Testis (tissue), 5 donors: ENCODE measurements at places on chromosomes 3 and 15. TPM values are rescaled to one million over a fixed set of nuclear protein-coding genes. Genes with fewer than 3 reads are reported as not detected.

GCNT3 gene
- 15.4 TPM for polyA plus RNA-seq

IGSF11 gene
- 99.1 TPM for polyA plus RNA-seq

TRPM7 gene
- polyA plus RNA-seq, result 18.1 TPM

TRAT1 gene
- 0.84 TPM for polyA plus RNA-seq

TRPM1 gene
- polyA plus RNA-seq, result 4.4 TPM

AHSG gene
- polyA plus RNA-seq, result 1.5 TPM

SCN5A gene
- 0.73 TPM for polyA plus RNA-seq

PDCD6IP gene
- 160 TPM for polyA plus RNA-seq

CPLX3 gene
- polyA plus RNA-seq, result 3.6 TPM

EIF1B gene
- polyA plus RNA-seq, result 165 TPM

GOLGA6A gene
- polyA plus RNA-seq, result 24.6 TPM

CORO2B gene
- polyA plus RNA-seq, result 4.3 TPM

KNG1 gene
- polyA plus RNA-seq, result 0.34 TPM

PLCH1 gene
- polyA plus RNA-seq, result 32.1 TPM

GOLGA6L10 gene
- 12.8 TPM for polyA plus RNA-seq

DIPK2A gene
- 12.4 TPM for polyA plus RNA-seq

MUC20 gene
- polyA plus RNA-seq, result 10.3 TPM

RTP1 gene
- polyA plus RNA-seq, result 0.59 TPM

NAA80 gene
- 72.4 TPM for polyA plus RNA-seq

SYNPR gene
- not detected for polyA plus RNA-seq

REC114 gene
- 102 TPM for polyA plus RNA-seq

CEP97 gene
- polyA plus RNA-seq, result 19.3 TPM

SLC15A2 gene
- polyA plus RNA-seq, result 11.8 TPM

ARHGEF26 gene
- 14.7 TPM for polyA plus RNA-seq

GOLGA8T gene
- 10.6 TPM for polyA plus RNA-seq

GPR160 gene
- polyA plus RNA-seq, result 10.4 TPM

C2CD4A gene
- 0.08 TPM for polyA plus RNA-seq

ACSBG1 gene
- polyA plus RNA-seq, result 12.2 TPM

UBE2E2 gene
- 45.5 TPM for polyA plus RNA-seq

AP4E1 gene
- 8.1 TPM for polyA plus RNA-seq

IGF2BP2 gene
- 18.9 TPM for polyA plus RNA-seq

ZNF860 gene
- 1.5 TPM for polyA plus RNA-seq

CISH gene
- 5.8 TPM for polyA plus RNA-seq

CLCN2 gene
- 46.7 TPM for polyA plus RNA-seq

ZKSCAN7 gene
- 11.5 TPM for polyA plus RNA-seq

P2RY1 gene
- polyA plus RNA-seq, result 2.0 TPM

GP9 gene
- 2.1 TPM for polyA plus RNA-seq
